Right lung (tissue), 10 donors: ENCODE measurements at places on chromosomes 3 and 15.

DNA sequence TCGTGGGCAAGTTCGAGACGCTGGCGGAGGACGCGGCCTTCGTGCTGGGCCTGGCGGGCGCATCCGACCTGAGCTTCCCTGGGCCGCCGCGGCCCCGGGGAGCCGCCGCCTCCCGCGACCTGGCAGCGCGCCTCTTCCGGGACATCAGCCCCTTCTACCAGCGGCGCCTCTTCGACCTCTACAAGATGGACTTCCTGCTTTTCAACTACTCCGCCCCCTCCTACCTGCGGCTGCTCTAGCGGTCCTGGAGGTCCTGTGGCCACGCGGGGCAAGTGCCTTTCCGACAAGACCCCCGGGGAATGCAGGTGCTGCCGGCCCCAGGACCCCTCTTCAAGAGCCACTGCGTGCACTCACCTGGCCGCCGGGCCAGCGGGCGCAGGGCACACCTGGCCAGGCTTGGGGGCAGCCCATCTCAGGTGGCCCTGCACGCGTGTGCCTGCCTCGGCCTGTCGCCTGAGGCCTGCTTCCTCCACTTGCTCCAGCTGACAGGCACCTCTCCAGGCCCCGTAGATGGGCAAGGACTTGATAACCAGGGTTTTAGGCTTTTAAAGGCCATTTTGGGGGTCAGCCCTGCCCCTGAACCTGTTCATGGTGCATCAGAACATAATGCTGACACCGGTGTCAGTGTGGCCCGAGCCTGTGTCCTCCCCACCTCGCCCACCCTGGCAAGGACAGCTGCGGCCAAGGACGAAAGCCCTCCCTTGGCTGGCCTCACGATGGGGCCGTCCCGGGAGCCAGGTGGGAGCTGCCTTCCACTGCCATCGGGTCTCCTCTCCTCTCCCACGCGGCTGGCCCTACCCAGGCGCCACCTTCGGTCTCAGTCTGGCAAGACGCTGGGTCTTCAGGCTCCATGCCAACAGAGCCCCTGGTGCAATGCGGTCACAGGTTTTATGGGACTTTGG is 16.1 kb downstream of the C3orf22 start:
- DNase-seq, result no peak

- DNase-seq, result no peak
Measured at GRCh38 chr3:492586-493316, 296.2 kb downstream of the CHL1 start.

DNA sequence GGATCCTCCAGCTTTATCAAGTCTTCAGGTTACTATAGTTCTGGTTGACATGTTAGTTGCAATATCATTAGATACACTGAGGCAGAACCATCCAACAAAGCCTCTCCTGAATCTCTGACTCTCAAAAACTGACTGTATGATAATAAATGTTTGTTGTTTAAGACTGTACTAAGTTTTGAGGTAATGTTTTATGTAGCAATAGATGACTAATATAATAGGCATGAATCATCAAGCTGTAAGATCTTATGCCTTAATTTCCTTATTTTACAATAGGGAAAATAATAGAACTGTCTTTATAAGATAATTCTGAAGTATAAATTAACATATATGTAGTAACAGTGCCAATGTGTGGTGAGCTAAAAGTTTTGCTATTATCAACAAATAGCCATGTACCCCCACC is 88.9 kb upstream of the TBC1D5 start:
- DNase-seq, result no peak

DNA sequence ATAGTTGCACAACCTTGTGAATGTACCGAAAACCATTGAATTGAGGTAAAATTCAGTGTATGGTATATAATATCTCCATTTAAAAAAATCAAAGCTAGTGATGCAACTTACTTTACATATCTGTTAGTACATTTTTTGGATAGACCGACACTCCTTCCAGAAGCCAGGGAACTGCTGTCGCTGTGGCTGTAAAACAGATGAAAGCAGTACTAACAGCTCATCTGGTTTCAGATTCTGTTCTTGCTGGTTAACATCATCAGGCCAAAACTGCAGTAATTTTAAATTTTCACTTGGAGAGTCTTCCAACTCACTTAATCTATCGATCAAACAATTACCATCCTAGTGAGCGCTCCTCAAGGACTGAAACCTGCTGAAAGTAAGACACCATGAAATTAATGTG is 145.1 kb downstream of the LRRC28 start:
- peak; percentile 35 for DNase-seq

DNA sequence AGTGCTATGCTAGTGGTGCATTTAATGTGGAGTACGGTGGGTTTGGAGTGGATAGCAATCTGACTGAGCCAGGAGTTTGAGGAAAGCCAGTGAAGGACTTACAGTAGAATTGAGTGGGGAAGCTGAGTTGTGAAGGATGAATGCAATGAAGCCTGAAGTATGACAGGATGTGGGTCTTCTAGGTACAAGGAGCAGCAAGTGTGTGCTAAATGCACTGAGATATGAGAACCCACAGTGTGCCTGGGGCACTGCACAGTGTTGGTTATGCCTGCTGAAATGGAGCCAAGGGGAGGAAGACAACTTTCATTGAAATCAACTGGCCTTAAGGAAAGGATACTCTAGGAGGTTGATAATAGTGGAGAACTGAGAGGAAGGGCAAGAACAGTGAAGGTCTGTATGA is 105.5 kb upstream of the MRPL3 start:
- DNase-seq, result no peak

DNA sequence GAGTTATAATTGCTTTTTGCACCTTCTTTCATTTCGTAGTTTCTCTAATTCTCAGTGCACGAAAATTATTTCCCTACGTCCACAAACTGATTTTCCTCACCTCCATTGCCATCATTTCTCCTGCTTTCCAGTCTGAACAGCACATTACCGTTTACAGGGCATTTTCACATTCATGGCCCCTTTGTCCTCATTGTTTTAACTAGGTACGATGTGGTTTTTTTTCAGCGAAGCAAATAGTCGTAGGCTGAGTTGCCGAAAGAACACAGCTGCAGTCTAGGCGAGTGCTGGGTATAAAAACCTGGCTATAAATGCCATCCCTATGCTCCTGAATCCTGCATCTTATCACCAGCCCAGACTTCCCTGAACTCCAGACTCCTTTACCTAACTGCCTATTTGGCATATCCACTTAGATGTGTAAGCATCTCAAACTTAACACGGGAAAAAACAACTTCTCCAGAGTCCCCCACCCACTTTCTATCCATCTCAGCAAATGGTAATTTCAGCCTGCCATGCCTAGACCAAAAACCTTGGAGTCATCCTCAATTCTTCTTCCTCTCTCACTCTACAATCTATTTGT is 691 bp upstream of the FSIP1 start:
- DNase-seq, result no peak

GRCh38 chr3:132432639-132433038 is 15.3 kb downstream of the DNAJC13 start:
- no peak for DNase-seq

GRCh38 chr3:179450261-179450701 is 989 bp downstream of the GNB4 start:
- DNase-seq, result peak; percentile 49

DNA sequence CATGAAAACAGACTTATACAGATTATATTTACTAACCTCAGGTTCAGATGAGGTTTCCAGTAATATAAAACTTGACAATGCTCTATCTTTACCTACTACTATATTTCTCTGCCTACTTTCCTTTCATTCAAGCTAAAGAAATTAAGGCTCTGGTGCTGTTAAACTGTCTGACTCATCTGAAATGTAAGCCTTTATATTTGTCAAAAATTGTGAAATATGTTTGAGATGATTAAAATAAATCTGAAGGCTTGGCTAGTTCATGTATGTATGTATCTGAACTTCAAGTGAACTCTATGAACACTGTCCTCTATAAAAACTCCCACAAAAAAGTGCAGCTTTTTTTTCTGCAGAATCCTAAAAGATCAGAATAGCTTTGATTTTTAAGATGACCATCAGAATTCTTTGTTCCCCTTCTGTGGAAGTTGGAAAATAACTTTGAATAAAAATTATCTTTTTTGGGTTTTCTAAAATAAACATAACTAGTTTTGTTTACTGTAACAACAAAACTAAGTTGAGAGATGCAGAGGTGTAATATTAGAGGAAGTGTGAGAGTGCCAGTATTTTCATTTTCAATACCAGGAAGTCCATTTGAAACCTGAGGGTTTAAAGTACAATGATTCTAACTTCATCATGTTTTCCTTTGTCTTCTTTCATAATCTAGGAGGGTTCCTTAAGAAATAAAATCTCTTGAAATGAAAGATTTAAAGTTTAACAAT is 42.2 kb downstream of the ILDR1 start:
- no peak for DNase-seq

DNA sequence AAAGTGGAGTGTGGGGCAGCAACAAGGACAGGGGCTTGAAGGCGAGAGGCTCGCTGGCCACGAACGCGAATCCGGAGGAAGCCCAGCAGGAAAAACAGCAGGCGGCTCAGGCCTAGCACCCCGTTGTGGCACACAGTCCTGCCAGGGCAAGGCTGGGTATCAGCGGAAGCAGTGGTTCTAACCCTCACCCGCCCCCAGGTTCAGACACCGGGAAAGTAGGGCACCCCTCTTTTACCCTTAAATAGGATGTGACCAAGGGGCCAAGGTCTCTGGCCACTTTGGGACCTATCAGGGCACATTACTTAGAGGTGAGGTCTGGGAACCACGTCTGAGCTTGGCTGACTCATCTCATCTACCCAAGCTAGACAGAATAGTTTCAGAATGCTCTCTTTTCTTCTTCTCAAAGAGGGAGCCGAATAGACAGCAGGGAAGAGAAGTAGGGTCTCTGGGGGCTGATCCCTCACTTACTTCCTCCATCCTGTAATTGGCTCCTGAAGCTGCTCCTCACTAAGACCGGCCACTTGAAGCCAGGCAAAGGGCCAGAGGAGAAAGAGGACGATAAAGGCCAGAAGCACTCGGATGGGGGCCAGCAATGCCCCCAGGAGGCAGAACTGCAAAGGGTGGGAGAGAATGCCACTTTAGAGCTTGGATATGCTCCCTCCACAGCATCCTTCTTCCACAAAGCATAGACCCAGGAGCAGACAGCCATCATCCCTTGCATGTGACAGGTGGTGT is 1.7 kb downstream of the LPCAT4 start:
- DNase-seq, result no peak

GRCh38 chr15:65982627-65983322 is 113.5 kb downstream of the RAB11A start:
- DNase-seq, result no peak

- DNase-seq, result peak; percentile 48
Measured at GRCh38 chr15:29348336-29348914, 78.8 kb upstream of the NSMCE3 start.

DNA sequence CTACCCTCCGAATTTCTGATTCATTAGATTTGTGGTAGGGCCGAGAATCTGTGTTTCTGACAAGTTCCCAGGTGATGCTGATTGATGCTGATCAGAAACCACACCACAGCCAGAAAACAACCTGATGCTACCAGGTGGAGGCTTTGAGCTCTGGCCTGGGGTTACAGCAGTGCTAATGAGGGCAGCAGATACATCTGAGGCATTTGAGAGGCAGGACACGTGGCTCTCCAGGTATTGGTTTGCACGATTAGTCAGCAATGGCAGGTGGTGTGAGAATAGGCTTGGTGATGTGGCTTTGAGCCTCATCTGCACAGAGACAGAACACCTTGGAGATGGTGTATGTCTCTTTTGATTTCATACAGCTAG is 78.8 kb upstream of the THBS1 start:
- DNase-seq, result no peak

DNA sequence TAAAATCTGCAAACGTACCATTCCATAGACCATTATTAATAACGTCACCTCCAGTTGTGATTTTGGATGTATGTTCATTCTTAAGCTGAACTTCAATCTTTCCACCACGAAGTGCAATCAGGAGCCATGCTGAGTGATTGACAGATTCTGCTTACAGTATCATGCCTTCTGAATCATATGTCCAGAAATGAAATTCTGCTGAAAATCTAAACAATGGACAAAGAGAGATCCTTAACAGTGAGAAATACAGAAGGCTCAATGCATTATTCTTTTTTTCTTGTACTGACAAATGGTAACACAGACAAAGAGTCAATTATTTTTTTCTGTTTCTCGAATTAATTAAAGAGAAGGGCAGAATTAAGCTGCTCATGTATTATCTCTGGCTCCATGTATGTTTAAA is 1114.5 kb downstream of the EPHA3 start:
- DNase-seq, result no peak

DNA sequence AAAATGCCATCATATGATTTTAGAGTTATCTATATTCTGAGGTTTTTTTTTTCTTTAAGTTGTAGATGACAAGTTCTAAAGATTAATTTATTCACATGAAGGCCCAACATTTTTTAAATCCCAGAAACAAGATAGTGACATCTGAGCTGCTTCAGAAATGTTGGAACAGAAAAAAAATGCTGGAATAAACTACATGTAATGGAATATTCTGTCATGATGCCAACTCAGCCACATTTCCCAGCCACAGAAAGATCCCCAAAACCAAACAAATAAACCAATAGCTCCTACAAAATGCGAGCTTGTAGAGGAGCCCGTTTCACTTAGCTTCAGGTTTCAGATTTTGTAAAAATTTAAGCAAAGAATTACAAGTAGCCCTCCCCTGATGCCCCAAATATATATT is 111.0 kb upstream of the MYO5C start:
- no peak for DNase-seq

DNA sequence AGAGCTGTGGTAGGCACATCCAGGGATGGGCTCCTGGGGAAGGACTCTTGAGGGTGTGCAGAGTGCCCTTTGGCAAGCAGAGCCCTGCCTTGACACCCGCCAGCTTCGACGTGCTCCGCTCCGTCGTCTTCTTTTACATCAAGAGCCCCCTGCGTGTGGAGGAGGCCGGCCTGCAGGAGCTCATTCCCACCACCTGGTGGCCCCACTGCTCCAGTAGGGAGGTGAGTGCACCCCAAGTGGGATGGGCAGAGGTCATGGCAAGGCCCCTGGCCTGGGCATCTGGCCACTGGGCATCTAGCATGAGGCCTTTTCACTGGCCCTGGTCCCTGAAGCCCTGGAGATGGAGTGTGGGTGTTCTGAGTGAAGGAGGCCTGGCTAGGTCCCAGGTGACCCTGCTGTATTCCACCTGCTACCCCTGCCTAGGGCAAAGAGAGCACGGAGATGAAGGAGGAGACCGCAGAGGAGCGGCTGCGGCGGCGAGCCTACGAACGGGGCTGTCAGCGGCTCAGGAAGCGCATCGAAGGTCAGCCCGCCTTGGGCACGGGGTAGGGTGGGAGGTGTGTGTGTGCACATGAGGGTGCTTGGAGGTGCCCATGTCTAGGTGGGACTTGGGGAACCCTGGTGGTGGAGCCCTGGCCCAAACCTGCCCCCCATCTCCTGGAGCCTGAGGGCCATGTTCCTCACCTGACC is 12.2 kb downstream of the RNF123 start:
- DNase-seq, result no peak

DNA sequence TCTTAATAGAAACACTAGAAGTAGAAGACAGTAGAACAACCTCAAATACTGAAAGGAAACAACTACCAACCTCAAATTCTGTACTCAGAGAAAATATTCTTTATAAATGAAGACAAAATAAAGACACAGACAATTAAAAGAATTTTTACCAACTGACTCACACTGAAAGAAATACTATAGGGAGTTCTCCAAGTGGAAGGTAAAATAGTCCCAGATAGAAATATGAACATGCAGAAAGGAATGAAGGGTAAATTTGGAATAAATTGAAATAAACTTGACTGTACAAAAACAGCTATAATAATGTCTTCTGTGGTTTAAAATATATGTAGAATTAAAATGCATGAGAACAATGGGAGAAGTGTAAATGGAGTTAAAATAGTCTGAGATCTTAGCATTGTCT is 36.7 kb upstream of the CCDC174 start:
- no peak for DNase-seq

GRCh38 chr15:78630886-78631633 is 9.9 kb downstream of the CHRNB4 start:
- DNase-seq, result no peak

GRCh38 chr3:147649475-147649874 is 240.3 kb downstream of the ZIC1 start:
- DNase-seq, result no peak

- peak; percentile 74 for DNase-seq
Measured at GRCh38 chr15:101121511-101122090, 130.2 kb downstream of the CHSY1 start.
